ELR (cell line): ENCODE measurements at places on chromosomes 7 and 10.

- DNase-seq: no peak
These were observed 33.7 kb downstream of the CTTNBP2 start for GRCh38 chr7:117839507-117839906.

GRCh38 chr7:158397885-158398284 lies 189.7 kb downstream of the PTPRN2 start:
- DNase-seq: no peak

GRCh38 chr10:28965937-28966336 lies 288.6 kb downstream of the BAMBI start:
- DNase-seq: no peak

DNA sequence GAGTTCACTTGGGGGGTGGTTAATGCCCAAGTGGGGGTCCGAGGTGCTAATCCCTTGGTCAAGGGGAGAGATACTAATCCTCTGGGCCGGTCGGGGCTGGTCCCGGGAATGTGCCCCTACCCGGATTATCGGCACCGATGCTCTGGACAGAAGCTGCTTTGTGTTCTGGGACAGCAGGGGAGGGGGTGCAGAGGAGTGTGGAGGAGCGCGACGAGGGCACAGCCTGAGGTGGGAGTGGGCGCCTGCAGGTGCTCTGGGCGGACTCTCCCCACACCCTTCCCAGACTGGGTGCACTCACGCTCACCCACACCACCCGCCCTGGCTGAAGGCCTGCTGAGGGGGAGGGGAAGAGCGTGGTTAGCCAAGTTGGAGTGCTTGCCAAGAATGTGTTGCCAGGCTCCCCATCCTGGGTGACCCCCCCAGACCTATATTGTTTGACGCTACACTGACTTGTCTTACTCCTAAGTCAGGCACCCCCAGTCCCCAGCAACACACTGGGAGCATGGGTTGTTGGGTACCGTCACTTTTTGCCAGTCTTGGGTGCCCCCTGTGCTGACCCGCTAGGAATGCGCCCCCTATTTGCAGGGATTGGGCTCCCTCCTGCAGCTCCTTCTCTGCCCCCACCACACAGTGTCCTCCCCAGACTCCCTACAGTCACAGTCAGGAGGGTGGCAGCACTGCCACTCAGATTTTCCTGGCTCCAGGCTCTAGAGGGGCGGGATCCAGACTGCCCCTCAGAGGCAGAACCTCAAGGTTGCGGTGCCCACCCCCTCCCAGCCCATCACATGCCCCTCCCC lies 1.2 kb downstream of the SLC4A2 start:
- DNase-seq: peak; percentile 48

- no peak for DNase-seq
These were observed 115.1 kb downstream of the PRKCQ start for GRCh38 chr10:6464862-6465430.

DNA sequence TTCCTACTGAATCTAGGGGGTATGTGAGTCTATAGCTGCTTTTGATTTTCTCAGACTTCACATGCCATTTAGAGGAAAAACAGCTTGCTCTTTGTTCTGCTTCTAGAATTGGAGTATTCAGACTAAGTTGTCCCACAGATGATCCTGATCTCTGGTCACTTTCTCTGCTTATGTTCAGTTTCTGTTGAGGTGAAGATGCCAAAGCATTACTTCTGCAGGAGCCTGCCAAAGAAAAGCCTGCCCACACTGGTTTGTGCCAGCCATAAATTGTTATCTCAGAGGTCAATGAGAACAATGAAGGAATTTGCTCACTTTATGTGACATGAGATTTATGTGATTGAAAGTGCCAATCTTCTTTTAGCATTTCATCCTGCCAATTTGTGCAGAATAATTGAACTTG lies 163.6 kb downstream of the CDK14 start:
- no peak for DNase-seq

DNA sequence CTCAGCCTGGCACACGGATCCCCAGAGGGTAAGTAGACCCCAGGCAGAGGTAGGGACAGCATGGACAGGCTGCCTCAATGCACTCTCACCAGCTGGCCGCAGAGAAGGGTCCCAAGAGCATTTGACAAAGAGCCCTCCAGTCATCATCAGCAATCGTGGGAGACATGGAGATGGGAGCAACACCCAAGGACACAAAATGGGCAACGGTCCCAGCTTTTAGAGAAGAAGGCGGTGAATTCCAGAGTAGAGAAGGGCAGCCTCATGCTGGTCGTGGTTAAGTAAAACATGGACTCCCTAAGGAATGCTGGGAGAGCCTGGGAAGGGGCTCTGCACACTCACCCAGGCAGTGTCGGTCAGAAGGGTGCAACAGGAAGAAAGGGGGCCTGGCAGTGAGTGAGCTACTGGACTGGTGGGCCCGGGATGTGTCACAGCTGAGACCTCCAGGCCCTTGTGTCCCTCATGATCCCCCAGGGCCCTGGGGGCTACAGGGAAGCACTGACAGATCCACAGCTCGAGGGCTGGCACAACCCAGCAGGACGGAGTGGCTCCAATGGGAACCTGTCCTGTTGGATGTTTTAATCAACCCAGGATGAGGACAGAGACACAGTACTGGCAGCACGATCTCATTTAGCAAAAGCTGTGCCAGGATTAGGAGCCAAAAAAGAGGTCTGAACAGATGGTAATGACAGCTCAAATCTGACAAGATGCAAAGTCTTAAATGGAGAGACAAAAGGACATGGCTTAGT lies 147.1 kb downstream of the NEURL1 start:
- DNase-seq: no peak

DNA sequence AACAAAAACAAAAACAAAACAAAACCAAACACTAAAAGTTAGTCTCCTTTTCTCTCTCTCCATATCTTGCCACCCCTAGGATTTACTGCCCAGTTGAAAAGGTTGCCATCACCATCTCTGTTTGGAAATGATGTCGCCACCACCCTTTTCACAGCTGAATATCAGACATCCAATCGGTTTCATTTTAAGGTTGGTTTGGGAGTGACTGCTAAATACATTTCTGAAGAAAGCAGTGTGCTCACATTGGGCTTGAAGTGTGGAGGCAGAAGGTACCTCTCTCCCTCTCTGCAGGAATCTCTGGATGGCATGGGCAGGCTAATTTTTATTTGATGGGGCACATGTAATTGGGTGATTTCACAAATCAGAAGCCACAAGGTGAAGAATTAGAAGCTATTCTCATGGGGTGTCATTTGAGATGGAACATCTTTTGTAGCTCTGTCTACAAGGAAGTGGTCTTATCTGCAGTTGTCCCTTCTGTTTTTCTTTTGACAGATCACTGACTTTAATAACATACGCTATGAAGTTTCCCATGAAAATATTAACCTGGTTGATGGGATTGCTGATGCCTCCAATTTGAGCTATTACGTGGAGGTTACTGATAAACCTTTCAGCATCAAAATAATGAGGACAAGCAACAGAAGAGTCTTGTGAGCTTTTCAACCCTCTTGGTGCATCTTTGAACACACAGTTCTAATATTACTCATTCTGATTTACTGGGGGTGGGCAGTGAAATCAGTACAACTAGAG lies 20.1 kb downstream of the MGAM2 start:
- no peak for DNase-seq

- DNase-seq: no peak
These were observed 468.8 kb upstream of the AUTS2 start for GRCh38 chr7:69129524-69129923.

- DNase-seq: no peak
These were observed 36.4 kb downstream of the CPVL start for GRCh38 chr7:29109899-29110298.

- DNase-seq: no peak
These were observed 5.4 kb downstream of the AGBL3 start for GRCh38 chr7:134991469-134992339.

GRCh38 chr7:107404740-107405537 lies 64.9 kb upstream of the GPR22 start:
- no peak for DNase-seq

GRCh38 chr7:154686305-154686704 lies 316.6 kb downstream of the PAXIP1 start:
- DNase-seq: no peak

DNA sequence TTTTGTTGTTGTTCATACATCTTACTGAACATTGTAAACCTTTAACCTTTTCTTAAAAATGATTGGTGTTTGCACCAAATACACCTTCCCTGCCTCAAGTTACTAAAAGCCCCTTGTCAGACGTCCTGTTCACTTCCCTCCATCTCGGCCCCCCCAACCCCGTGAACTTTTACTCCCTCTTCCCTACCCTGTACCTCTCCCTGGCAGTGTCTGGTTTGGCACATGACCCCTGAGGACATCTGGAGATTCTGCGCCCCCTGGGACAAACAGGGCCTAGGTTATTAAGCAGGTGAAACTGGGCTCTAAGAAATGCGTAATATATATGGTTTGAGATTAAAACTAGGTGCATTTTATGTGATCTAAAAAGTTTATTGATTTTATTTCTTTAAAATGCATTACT lies 1.4 kb downstream of the PPP2R2D start:
- DNase-seq: peak; percentile 23

DNA sequence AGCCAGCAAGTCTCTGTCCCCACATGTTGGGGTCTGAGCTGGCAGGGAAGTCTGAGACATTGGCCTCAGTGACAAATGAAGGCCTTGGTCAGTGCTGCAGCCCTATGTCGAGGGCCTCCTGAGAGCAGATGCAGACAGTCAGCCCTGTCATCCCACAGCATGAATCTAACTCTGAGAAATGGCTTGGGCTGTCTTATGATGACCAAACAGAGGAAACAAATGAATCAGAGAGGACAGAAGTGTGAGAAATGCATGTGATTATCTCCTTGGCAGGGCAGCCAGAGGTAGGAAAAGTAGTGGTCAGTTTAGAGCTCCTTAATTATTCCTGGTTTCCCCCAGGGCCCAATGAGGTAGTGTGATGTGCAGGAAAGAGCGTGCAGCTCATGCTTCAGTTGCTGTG lies 287.6 kb downstream of the SORCS3 start:
- DNase-seq: no peak

GRCh38 chr7:65975814-65976445 lies 6.1 kb downstream of the GUSB start:
- no peak for DNase-seq

GRCh38 chr7:13028825-13029099 lies 341.3 kb downstream of the ARL4A start:
- DNase-seq: no peak

GRCh38 chr10:71077796-71078453 lies 134.4 kb upstream of the UNC5B start:
- no peak for DNase-seq

- DNase-seq: peak; percentile 29
These were observed 25.3 kb upstream of the FOXL3 start for GRCh38 chr7:264541-265191.

GRCh38 chr10:47376522-47377220 lies 7.4 kb downstream of the ZNF488 start:
- DNase-seq: no peak

DNA sequence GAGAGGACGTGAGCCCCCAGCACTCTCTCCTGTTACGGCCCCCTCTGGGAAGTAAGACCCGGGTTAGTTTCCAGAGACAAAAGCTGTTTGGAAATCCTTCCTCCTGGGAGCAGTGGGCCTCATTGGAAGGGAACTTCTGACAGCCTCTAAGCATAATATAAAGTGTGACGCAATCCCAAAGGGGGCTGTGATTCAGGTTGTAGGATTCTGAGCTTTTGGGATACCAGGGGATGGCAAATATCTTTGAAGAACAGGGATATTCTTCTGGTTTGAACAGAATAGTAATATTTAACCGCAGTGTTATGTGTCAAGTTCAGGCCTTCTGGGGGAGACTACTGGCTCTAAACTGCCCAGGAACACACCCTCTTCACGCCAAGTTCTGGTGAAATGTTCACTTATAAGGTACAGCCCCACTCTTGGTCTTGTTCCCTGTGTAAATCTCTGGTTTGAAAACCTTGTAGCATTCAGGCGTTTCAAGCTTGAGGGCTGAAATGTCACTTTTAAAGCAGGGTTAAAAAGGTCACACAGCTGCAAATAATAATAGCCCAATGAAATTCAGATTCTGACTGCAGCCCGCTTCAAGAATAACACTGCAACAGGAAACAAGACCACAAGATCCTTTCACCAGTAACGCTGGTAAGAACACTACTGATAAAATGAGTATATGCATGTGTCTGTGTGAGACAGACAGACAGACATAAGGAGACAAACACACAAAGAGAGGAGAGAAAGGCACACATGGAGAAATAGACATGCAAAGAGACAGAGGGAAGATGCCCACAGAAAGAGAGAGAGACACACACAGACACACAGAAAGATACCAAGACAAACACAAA lies 69.0 kb downstream of the CREB5 start:
- no peak for DNase-seq

- DNase-seq: no peak
These were observed 184.8 kb upstream of the PDE1C start for GRCh38 chr7:32255036-32255435.

- no peak for DNase-seq
These were observed 293.4 kb upstream of the MKLN1 start for GRCh38 chr7:131034166-131034881.

DNA sequence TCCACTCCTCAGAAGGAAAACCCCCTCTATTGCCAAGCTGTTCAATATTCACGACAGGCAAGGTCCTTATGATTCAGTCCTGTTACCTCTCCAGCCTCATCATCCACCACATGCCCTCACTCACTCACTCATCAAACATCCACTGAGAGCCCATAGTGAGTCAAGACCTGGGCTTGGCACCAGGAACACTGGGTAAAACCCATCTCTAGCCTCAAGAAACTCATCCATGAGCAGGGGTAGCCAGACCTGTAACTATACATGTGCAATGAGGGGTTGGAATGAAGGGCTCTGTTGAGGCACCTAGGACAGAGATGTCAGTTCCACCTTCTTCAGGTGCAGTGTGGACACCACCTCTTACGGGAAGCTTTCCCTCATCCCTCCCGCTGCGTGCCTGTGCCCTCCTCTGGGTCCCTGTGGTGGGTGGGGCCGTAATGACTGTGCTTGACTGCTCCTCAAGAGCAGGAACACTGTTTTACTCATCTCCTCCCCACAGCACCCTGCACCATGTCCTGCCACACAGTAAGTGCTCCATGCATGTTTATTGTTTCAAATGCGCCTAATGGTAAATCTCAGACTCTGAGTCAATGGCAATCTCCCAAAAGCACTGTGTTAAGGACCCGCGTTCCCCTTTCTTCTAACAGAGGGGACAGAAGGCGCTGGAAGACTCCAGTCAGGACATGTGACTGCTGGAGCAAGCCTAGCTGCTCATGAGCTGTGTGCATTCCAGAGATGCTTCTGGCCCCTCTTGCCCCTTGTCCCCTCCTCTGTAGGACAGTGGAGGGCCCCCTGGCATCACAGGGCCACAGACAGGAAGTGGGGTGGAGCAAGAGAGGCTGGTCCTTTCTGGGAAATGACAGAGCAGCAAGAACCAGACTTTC lies 95.4 kb downstream of the HIPK2 start:
- peak; percentile 93 for DNase-seq

- no peak for DNase-seq
These were observed 492.9 kb downstream of the PTPRN2 start for GRCh38 chr7:158094671-158095226.

- no peak for DNase-seq
These were observed 499.8 kb downstream of the PLXNA4 start for GRCh38 chr7:132076301-132077035.

GRCh38 chr7:131568970-131569369 lies 12.5 kb upstream of the PODXL start:
- no peak for DNase-seq

GRCh38 chr10:133095586-133095985 lies 7.9 kb downstream of the ADGRA1 start:
- no peak for DNase-seq
